DMS79 treated with DMSO at 0.1 percent for 48 hours (cell line): ENCODE measurements at places on chromosomes 12 and 14.

DNA sequence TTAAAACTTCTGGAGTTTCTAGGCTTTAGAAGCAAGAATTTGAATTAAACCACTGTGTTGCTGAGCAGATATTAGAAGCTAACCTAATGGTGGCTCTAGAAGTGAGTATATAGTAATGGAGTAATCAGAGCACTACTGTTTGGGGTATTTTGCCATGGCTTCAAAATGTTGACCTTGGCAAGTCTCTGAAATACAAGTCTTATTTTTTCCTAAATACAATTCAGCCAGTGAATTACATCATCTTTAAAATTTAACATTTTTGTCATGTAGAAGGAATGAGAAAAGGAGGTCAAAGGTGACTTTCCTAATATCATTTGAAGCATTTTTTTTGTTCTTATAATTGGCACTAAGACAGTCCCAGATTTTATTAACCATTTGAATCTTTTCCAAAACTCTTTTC is 25.2 kb downstream of the PMCH start:
- no peak for DNase-seq

DNA sequence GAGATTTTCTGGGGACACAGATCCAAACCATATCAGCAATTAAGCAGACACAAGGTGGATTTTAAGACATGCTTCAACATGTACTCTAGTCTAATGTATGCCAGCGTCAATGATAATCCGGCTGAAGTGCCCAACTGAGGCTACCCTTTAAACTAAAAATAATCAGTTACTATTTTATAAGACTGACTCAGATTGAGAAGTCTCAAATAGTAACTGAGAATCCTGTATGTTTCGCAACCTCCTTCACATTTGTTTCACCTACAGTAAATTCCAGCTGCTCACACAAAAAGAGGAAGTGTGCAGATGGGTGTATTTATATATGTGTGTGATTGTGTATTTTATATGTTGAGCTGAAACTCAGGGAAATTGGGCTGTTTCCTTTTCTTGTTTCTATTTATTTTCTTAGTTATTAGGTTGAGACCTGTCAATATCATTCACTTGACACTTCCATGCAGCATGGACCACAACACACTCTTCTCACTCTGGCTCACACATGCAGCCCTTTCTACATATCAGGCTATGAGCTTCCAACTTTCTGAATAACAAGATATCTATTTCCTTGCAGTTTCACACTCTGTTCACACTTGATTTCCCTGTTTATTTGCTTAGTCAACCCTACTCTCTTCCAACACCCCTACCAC is 1224.9 kb upstream of the TMEM132C start:
- no peak for DNase-seq

GRCh38 chr12:101021911-101022388 is 188.1 kb downstream of the SLC5A8 start:
- no peak for DNase-seq

GRCh38 chr14:23301969-23302289 is 730 bp downstream of the PPP1R3E start:
- DNase-seq, result no peak

GRCh38 chr12:77319166-77319565 is 253.8 kb upstream of the E2F7 start:
- DNase-seq, result no peak

GRCh38 chr14:90733139-90733808 is 83.0 kb downstream of the TTC7B start:
- no peak for DNase-seq

- DNase-seq, result peak; percentile 33
These were observed 58.2 kb downstream of the DICER1 start for GRCh38 chr14:95098984-95099599.
